ENCODE measurements at places on chromosomes 1 and 21. TPM values are rescaled to one million over a fixed set of nuclear protein-coding genes. Genes with fewer than 3 reads are reported as not detected.
A peak's percentile ranks its signal among the peaks of the same experiment; 100 is the strongest.

- H3K4me3 ChIP-seq, result no peak overlapping the region
- H3K4me1 ChIP-seq, result peaks cover 11% of the 10 kb centered on the region
- no peak for DNase-seq
These were observed 6.3 kb downstream of the PFDN2 start for GRCh38 chr1:161111527-161111926.

- DNase-seq, result no peak
- no peak overlapping the region for H3K27ac ChIP-seq
- no peaks in the 10 kb centered on the region for H3K4me1 ChIP-seq
- H3K36me3 ChIP-seq, result no peaks in the 10 kb centered on the region
These were observed 86.0 kb upstream of the ZBTB40 start for GRCh38 chr1:22365331-22366295.

Gene ELOA
- total RNA-seq, result 23.7 TPM

- no peak overlapping the region for H3K4me3 ChIP-seq
- H3K27ac ChIP-seq, result no peak overlapping the region
- no peaks in the 10 kb centered on the region for H3K27me3 ChIP-seq
- no peak for DNase-seq
- peaks cover 64% of the 10 kb centered on the region for H3K36me3 ChIP-seq
- peaks cover 6% of the 10 kb centered on the region for H3K4me1 ChIP-seq
These were observed 37.2 kb upstream of the EPHA8 start for GRCh38 chr1:22526098-22526497.

GRCh38 chr1:24596401-24596880, 40.6 kb downstream of the NCMAP start:
- no peak overlapping the region for H3K4me3 ChIP-seq
- H3K4me1 ChIP-seq, result no peaks in the 10 kb centered on the region
- H3K27ac ChIP-seq, result peak overlapping the region; percentile 3
- no peak for DNase-seq

DNA sequence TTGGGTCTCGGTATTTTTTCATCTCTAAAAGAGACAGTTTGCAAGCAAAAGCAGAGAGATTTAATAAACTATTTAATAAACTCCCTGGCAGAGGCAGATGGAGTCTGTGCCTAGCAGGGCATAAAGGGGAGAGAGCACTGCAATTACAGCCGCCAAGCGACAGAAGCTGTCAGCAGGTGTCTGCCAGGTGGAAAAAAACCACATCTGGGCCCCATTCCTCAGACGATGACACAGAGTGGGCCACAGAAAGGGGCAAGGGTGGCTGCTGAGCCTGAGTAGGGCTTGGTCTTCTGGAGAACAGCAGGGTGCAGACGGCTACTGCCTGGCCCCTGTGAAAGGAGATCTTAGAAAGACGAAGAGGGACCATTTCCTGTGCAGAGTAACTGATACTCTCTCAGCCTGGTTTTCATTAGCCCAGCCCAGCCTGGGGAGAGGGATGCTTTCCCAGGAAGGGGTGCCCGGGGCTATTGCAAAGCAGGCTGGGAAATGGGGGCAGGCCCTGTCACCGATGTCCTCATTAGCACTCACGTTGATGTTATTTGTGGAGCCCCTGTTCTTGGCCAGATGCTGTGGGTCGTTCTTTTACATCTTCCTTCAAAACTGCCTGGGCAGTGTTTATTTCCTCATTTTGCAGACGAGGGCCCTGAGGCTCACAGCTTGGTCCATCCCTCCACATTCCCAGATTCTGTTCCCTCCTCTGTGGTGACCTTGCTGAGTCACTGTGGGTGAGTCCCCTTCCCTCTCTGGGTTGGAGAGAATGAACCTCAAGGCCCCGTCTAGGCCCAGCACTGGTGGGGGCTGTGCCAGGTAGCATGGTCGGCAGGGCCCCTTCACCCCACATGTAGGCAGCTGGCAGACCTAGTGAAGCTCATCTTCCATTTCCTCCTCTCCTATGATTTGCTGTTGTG, 472.7 kb downstream of the PTPRU start:
- no peaks in the 10 kb centered on the region for H3K36me3 ChIP-seq
- no peaks in the 10 kb centered on the region for H3K4me1 ChIP-seq
- no peak for DNase-seq
- H3K27ac ChIP-seq, result no peak overlapping the region

Gene CHODL
- not detected for total RNA-seq

DNA sequence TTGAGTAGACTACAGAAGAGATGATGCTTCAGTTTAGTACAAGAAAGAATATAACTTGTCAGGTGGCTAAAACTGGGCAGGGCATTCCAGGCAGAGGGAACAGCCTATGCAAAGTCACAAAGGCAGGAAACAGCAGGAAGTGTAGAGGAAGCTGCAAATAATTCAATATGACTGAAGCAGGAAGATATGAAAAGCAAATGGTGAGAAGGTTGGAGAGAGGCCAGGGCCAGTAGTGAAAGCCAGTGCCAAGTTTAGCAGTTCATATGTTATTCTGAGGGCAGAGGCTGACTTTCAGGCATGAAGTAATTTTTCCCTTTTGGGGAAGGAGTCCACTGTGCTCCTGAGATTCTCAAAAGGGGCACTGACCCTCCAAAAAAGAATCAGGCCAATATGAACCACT, 8.0 kb upstream of the YBX1 start:
- H3K36me3 ChIP-seq, result no peaks in the 10 kb centered on the region
- no peak overlapping the region for H3K4me3 ChIP-seq
- H3K27me3 ChIP-seq, result no peaks in the 10 kb centered on the region
- DNase-seq, result no peak
- H3K27ac ChIP-seq, result no peak overlapping the region
- peaks cover 7% of the 10 kb centered on the region for H3K4me1 ChIP-seq

Gene CAMTA1
- total RNA-seq, result 101 TPM

DNA sequence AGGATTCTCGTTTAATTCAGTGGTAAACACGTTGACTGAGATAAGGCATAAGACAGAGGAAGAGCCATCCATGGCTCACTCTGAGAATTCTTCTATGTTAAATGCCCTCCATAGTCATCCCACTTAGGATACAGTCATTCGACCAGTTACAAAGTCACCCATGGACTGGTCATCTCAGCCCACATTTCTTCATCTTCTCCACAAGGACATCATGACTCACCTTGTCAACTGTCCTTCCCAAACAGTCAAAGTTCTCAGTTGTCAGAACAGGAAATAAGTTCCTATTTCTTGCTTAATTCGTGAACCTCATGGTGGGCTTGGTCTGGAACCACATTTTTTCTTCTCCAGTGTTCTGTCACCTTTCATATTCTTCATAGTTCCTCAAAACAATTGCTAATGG, 133.2 kb downstream of the TGFB2 start:
- no peaks in the 10 kb centered on the region for H3K36me3 ChIP-seq
- peaks cover 33% of the 10 kb centered on the region for H3K4me1 ChIP-seq
- no peak overlapping the region for H3K27ac ChIP-seq
- H3K27me3 ChIP-seq, result no peaks in the 10 kb centered on the region
- no peak overlapping the region for H3K4me3 ChIP-seq

- H3K4me3 ChIP-seq, result no peak overlapping the region
- H3K27me3 ChIP-seq, result no peaks in the 10 kb centered on the region
- H3K36me3 ChIP-seq, result no peaks in the 10 kb centered on the region
- DNase-seq, result no peak
- H3K27ac ChIP-seq, result no peak overlapping the region
These were observed 385.0 kb upstream of the ST6GALNAC5 start for GRCh38 chr1:76482272-76482671.

DNA sequence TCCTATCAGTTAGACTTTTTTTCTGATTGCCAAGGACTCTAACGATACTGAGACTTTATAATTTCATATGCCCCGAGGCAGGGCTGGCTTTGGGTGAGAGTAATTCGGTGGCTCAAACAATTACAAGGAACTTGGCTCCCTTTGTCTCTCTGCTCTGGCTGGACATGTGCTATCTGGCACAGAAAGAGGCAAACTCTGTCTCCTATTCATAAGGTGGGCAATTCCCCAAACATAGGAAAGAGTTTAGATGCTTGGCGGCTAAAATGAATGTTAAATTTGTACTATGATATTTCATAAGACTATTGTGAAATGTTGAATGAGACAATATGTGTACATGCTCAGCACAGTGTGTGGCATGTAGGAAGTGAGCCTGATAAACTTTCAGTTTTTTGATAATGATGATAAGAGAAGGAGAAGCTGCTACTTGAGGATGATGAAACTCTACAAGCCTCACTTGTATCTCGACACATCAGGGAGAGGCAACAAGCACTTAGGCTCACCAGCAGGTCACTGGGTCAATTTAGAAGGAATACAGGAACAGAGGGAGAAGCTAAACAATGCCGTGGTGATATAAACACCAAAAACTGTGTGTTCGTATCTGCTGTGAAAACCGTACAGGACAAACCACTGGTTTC, 12.6 kb upstream of the NTPCR start:
- H3K36me3 ChIP-seq, result no peaks in the 10 kb centered on the region
- no peaks in the 10 kb centered on the region for H3K4me1 ChIP-seq
- DNase-seq, result no peak
- peaks cover 12% of the 10 kb centered on the region for H3K27me3 ChIP-seq

- no peak for DNase-seq
- no peak overlapping the region for H3K4me3 ChIP-seq
- no peaks in the 10 kb centered on the region for H3K4me1 ChIP-seq
- H3K27ac ChIP-seq, result no peak overlapping the region
These were observed 75.5 kb downstream of the PRDM2 start for GRCh38 chr1:13775459-13775858.

DNA sequence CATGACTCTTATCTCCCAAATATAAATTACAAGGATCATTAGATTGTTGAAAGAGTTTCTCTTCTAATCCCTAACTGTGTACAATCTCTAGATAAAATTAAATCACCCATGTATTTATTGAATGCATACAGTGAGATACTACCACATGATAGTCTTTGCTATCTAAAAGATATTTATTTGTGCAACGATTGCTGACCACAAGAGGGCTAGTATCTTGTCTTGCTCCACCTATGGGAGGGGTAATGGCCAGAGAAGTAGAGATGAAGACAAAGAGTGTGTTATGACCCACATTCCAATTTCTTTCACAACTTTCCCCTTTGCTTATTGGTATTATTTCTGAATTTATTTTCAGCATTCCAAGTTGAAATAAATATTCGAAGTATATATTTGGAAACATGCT, 13.7 kb downstream of the PYHIN1 start:
- H3K27me3 ChIP-seq, result no peaks in the 10 kb centered on the region
- DNase-seq, result no peak
- no peak overlapping the region for H3K27ac ChIP-seq
- H3K4me1 ChIP-seq, result no peaks in the 10 kb centered on the region
- H3K36me3 ChIP-seq, result no peaks in the 10 kb centered on the region

Gene ITGB3BP
- 11.5 TPM for total RNA-seq

Gene GJA8
- total RNA-seq, result not detected

Gene ORC1
- 0.30 TPM for total RNA-seq

DNA sequence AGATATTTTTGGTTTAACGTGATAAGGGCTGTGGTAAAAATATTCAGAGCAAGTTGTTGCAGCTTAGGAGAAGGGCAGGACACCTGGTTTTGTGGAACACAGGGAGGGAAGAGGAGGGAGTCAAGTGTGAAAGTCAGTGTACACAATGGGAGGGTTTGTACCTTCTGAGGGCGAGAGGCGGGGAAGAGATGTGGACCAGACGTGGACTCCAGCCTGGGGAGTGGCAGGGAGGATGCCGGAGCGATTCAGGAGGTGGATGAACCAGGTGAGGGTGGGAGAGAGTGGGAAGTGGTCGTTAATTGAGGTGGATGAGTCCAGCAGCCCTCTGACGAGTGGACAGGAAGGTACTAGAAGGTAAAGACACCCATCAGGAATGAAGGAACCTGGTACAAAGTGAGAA, 52.2 kb upstream of the IRF2BP2 start:
- no peak overlapping the region for H3K4me3 ChIP-seq

Gene C8A
- not detected for total RNA-seq

GRCh38 chr1:52306227-52307006, 59.6 kb downstream of the CC2D1B start:
- no peaks in the 10 kb centered on the region for H3K27me3 ChIP-seq
- no peak for DNase-seq
- H3K4me1 ChIP-seq, result no peaks in the 10 kb centered on the region
- H3K27ac ChIP-seq, result no peak overlapping the region
- H3K36me3 ChIP-seq, result no peaks in the 10 kb centered on the region
- no peak overlapping the region for H3K4me3 ChIP-seq

DNA sequence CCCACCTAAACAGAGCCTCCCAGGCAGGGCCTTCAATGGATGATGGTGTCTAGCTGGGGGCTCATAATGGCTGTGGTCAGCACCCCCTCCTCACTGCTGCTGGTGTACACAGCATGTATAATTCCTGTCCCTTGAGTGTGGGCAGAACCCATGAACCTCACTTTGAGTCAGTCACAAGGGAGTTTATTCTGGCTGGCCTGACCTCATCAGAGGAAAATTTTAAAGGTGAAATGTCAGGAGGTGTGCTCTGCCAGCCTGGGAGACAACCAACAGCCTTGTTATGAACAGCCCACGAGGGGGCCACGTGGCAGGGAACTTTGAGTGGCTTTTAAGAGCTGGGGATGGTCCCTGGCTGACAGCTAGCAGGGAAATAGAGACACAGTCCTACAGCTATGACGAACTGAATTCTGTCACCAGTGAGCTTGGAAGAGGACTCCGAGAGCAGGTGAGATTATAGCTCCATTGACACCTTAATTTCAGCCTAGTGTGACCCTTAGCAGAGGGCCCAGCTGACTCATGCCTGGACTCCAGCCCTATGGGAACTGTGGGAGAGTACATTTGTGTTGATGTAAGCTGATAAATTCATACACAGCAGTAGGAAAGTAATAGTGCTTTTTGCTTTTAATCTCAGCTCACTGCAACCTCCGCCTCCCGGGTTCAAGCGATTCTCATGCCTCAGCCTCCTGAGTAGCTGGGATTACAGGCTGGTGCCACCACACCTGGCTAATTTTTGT, 73.5 kb upstream of the RUNX3 start:
- no peak overlapping the region for H3K4me3 ChIP-seq
- no peaks in the 10 kb centered on the region for H3K4me1 ChIP-seq
- H3K27ac ChIP-seq, result no peak overlapping the region
- no peak for DNase-seq
- no peaks in the 10 kb centered on the region for H3K36me3 ChIP-seq
- H3K27me3 ChIP-seq, result peaks cover 30% of the 10 kb centered on the region

Gene SPOCD1
- total RNA-seq, result not detected

GRCh38 chr1:59290193-59290949, 6.5 kb upstream of the FGGY start:
- no peak overlapping the region for H3K4me3 ChIP-seq
- no peaks in the 10 kb centered on the region for H3K27me3 ChIP-seq
- H3K36me3 ChIP-seq, result no peaks in the 10 kb centered on the region
- peaks cover 3% of the 10 kb centered on the region for H3K4me1 ChIP-seq
- no peak overlapping the region for H3K27ac ChIP-seq

- H3K27me3 ChIP-seq, result no peaks in the 10 kb centered on the region
- no peak overlapping the region for H3K27ac ChIP-seq
- no peak overlapping the region for H3K4me3 ChIP-seq
- no peaks in the 10 kb centered on the region for H3K36me3 ChIP-seq
- no peak for DNase-seq
- H3K4me1 ChIP-seq, result no peaks in the 10 kb centered on the region
These were observed 552.9 kb upstream of the CAMK1G start for GRCh38 chr1:209030454-209031167.

Gene GPR3
- total RNA-seq, result not detected

- H3K36me3 ChIP-seq, result peaks cover 30% of the 10 kb centered on the region
- H3K27ac ChIP-seq, result peak within 1 kb of the TSS; percentile 85
- H3K4me3 ChIP-seq, result peak within 1 kb of the TSS; percentile 65
- DNase-seq, result peak; percentile 79
- H3K27me3 ChIP-seq, result no peaks in the 10 kb centered on the region
These were observed at the start of gene GON4L for GRCh38 chr1:155856975-155857930. Gene GON4L, minus strand, starts transcription at chr1:155857214. Its CDS starts 3,434 bp downstream, at chr1:155853780.

- no peaks in the 10 kb centered on the region for H3K36me3 ChIP-seq
- DNase-seq, result no peak
- H3K27ac ChIP-seq, result no peak overlapping the region
- no peak overlapping the region for H3K4me3 ChIP-seq
- no peaks in the 10 kb centered on the region for H3K4me1 ChIP-seq
These were observed 131.1 kb downstream of the KIAA0319L start for GRCh38 chr1:35426097-35426586.
